ENCODE measurements at places on chromosomes 11 and 22. TPM values are rescaled to one million over a fixed set of nuclear protein-coding genes. Genes with fewer than 3 reads are reported as not detected.

MS4A7 gene
- total RNA-seq: not detected

INSC gene
- total RNA-seq: 5.8 TPM

SCUBE1 gene
- not detected for total RNA-seq

SCGB2A2 gene
- total RNA-seq: not detected

DNA sequence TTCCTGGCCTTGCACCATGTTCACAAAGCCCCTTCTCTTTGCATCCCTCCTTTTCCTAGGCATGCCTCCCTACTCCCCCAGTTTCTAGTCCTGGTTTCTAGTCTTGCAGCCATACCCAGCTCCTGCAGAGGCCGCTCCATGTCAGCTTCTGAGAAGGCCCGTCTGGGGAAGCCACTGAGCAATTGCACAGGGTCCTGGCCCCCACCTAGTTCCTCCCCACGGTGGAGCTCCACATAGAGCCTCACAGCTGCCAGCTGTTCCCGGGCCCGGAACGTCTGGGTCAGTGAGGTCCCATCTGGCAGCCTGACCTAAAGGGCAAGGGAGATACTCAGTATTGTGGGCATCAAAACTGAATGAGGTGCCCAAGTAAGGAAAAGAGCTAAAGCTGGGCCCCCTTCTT is 2.2 kb downstream of the UBXN1 start:
- peak overlapping the region; percentile 94 for H3K27ac ChIP-seq
- peak overlapping the region; percentile 72 for H3K4me3 ChIP-seq
- H3K36me3 ChIP-seq: peaks cover 57% of the 10 kb centered on the region

DNA sequence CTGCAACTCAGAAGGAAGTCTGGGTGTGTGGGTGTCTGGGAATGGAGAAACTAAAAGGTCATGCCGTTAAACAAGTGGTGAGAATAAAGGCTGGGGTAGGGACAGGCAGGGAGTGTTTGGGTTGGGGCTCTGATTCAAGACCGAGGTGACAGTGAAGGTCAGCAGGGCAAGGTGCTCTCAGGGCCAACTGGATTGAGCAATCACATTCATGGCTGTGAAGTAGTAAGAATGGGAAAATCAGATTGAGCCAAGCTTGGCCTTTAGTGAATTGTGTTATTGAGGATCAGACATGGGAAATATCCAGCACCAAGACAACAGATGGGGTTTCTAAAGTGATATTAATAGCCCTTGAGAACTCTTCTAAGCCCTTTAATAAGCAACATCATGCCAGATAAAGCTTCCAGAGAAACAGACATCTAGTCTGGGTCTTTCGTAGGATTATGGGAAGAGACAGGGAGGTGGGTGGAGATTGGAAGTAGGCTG is 24.3 kb downstream of the SCN3B start:
- no peak for DNase-seq
- no peaks in the 10 kb centered on the region for H3K4me1 ChIP-seq
- H3K4me3 ChIP-seq: no peak overlapping the region
- peaks cover 50% of the 10 kb centered on the region for H3K27me3 ChIP-seq
- no peaks in the 10 kb centered on the region for H3K36me3 ChIP-seq

- no peak for DNase-seq
- peaks cover 35% of the 10 kb centered on the region for H3K36me3 ChIP-seq
- no peaks in the 10 kb centered on the region for H3K27me3 ChIP-seq
- H3K4me3 ChIP-seq: no peak overlapping the region
Observed at GRCh38 chr11:94472916-94473799, 20.5 kb downstream of the MRE11 start.

GRCh38 chr22:32991353-32992101 is 66.7 kb downstream of the SYN3 start:
- H3K4me1 ChIP-seq: peaks cover 58% of the 10 kb centered on the region
- peak overlapping the region; percentile 14 for H3K4me3 ChIP-seq
- H3K27me3 ChIP-seq: no peaks in the 10 kb centered on the region
- H3K36me3 ChIP-seq: peaks cover 6% of the 10 kb centered on the region
- DNase-seq: peak; percentile 85
- peak overlapping the region; percentile 77 for H3K27ac ChIP-seq
